CD4-positive, alpha-beta memory T cell (primary cell): ENCODE measurements at places on chromosomes 4 and X.

GRCh38 chr4:31194823-31195222, 474.7 kb downstream of the PCDH7 start:
- no peak for DNase-seq

- DNase-seq, result no peak
Observed at GRCh38 chr4:1851575-1852410, 4.2 kb downstream of the LETM1 start.

DNA sequence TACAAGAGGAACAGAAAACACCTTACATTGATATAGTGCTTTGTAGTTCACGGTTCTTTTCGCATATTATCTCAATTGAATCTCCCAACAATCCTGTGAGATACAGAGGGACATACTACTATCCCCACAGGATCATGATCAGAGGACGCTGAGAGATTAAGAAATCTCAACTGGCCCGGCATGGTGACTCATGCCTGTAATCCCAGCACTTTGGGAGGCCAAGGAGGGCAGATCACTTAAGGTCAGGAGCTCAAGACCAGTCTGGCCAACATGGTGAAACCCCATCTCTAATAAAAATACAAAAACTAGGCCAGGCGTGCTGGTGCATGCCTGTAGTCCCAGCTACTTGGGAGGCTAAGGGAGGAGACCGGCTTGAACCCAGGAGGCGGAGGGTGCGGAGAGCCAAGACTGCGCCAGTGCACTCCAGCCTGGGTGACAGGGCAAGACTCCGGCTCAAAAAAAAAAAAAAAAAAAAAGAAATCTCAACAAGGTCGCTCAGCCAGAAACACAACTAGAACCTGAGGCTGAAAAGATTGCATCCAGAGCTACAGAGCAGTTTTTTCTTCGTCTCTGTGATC, 7.4 kb downstream of the APOO start:
- no peak for DNase-seq

GRCh38 chr4:73277201-73277600, 18.6 kb upstream of the ANKRD17 start:
- no peak for DNase-seq

GRCh38 chrX:56281789-56282188, 49.6 kb downstream of the KLF8 start:
- DNase-seq, result peak; percentile 38

GRCh38 chr4:89492581-89493071, 185.0 kb upstream of the GPRIN3 start:
- DNase-seq, result no peak

DNA sequence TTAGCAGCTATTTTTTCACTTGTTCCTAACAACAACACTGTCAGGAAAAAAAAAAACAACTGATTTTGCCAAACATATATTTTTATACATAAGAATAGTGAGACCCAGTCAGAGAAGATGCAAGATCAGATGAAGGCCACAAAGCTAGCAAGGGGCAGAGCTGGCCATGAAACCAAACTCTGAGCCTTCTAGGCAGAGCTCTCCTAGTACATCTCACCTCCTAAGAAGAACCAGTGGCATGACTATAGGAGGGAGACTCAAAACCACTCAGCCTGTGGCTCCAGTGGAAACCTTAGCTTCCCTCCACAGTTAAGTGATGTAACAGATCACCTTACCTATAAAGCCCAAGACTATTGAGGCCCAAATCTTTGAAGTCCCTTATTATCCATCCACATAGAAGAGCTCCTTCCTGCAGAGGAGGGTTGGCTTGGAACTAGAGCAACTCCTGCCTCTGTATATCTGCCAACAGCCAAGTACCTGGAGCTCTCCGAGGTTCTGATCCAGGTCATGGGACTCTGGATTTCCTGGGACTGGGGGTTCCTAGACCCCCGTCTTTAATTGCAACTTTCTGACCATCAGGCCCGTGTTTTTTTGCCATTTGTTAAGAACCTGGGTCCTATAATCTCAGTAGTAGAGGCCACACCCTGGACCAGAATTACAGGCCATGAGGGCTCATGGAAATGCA, 136.5 kb downstream of the SH3KBP1 start:
- peak; percentile 31 for DNase-seq

GRCh38 chrX:153635788-153636668, 11.0 kb upstream of the DUSP9 start:
- no peak for DNase-seq

GRCh38 chrX:39931529-39932282, 166.1 kb downstream of the BCOR start:
- no peak for DNase-seq

DNA sequence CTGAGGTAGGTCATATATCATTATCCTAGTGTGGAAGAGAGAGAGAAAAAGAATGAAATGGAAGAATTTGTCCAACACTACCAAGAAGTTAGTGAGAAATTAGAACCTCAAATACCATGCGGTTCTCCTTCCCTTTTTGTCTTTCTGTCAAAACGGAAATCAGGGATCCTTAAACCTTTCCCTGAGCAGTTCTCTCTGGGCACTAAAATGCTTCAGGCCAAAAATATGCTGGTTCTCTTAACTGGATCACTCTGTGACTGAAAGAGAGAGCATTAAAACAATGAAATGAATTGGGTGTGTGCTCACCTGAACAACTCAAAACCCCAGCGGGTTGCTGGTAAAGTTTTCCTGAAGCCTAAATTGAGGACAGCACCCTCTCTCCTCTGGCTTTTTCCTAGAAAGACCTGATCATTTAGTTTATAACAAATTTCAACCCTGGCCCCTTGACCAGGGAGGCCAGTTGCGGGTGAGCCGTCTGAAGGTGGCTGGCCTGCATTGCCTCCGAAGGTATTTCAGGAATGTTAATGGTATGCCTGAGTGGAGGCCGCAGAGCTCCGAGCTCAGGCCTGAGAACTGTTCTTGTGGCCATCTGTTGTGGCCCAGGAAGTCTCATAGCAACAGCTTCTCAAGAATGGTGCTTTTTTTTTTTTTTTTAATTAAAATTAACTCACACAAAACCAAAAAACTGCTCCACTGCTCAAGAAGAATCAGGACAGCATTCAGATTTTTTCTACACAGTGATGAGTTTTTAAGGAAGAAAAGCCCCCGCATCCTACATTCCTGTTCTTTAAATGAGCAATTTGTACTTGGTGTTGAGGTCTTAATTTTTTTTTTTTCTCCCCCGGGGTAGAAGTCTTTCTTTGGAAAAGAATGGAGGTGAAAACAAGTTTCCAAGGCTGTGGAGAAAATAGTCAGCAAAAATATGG, 155.1 kb downstream of the SHROOM3 start:
- DNase-seq, result no peak

DNA sequence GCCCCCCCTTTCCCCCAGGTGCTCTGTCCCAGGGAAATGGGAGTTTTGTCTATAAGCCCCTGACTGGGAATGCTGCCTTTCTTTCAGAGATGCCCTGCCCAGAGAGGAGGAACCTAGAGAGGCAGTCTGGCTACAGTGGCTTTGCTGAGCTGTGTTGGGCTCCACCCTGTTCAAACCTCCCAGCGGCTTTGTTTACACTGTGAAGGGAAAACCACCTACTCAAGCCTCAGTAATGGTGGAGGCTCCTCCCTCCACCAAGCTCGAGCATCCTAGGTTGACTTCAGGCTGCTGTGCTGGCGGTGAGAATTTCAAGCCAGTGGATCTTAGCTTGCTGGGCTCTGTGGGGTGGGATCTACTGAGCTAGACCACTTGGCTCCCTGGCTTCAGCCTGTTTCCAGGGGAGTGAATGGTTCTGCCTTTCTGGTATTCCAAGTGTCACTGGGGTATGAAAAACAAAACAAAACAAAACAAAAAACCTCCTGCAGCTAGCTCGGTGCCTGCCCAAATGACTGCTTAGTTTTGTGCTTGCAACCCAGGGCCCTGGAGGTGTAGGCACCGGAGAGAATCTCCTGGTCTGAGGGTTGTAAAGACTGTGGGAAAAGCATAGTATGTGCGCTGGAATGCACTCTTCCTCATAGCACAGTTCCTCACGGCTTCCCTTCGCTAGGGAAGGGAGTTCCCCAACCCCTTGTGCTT, 41.7 kb downstream of the ITM2A start:
- peak; percentile 65 for DNase-seq

DNA sequence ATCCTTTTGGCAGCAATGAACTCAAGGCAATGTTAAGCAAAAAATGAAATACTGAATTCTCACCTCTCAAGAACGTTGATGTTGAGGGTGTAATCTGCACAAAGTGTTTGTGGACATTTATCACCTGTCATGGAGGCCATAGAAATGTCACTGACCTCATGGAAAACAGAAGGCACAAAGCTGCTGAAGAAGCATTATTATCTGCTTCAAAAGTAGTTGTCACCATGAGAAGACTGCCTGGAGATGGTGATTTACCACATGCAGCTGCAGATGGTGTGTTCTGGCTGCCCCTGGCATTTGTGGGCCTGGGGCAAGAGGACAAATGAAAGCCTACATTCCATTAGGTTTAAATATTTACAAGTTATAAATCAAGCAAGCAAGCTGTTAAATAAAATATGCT, 116.8 kb upstream of the RPS6KA3 start:
- no peak for DNase-seq

DNA sequence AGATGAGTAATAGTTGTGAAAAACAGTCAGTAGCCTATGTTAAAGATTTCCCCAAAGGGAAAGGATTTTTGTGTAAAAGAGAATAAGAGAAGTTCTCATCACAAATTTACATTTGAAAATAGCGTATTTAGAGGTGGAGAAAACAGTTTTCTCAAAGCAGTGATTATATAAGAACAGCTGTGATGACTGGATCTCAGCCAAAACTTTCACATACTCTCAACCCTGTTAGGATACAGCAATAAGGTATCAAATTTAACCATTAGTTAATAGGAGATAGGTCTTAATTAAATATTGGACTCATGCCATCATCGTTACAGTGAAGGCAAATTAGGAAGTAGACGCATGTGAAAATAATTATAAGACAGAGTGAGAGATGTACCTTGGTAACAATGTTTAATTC, 622.7 kb downstream of the PCDH18 start:
- no peak for DNase-seq

DNA sequence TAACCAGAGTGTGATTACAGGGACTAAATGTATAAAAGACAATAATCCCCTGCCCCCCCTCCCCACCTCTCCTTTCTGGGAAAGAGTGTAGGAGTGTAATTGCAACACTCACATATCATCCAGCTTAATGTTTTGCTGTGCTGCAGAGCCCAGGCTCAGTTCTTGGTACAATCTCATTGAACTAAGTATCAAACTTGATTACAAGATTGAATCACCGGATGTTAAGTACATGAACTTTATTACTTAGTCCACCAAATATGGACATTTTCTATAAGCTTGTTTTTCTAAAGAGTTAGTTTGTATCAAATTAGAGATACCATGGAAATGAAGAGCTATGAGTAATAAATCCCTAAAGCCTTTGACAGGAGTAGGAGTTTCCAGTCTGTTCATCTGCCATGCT, 559.1 kb downstream of the ZNF674 start:
- no peak for DNase-seq

DNA sequence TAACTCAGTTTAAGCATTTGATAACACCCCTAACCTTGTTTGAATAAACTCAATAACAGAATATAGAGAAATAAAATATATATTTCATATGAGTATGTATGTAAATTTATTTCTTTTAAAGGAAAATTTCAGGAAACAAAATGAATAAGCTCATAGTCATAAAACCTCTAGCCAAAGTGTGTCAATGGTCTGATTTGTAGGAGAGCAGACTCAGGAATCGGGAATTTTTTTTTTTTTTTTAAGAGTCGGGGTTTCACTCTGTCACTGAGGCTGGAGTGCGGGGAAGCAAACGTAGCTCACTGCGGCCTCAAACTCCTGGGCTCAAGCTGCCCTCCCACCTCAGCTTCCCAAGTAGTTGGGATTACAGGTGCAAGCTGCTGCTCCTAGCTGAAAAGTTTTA, 2.4 kb downstream of the PKD2 start:
- DNase-seq, result no peak

GRCh38 chr4:78166622-78167021, 109.5 kb downstream of the FRAS1 start:
- DNase-seq, result no peak

GRCh38 chrX:114210879-114211278, 373.0 kb upstream of the HTR2C start:
- DNase-seq, result no peak

GRCh38 chr4:83489711-83490326, 4.9 kb upstream of the ABRAXAS1 start:
- DNase-seq, result no peak
